Effector memory CD8-positive, alpha-beta T cell (primary cell): ENCODE measurements at places on chromosomes 11 and 22.

GRCh38 chr11:62574363-62575071, 826 bp upstream of the EEF1G start:
- H3K4me3 ChIP-seq, result peak overlapping the region; percentile 95
- peaks cover 45% of the 10 kb centered on the region for H3K4me1 ChIP-seq
- DNase-seq, result no peak
- peaks cover 75% of the 10 kb centered on the region for H3K36me3 ChIP-seq
- H3K27ac ChIP-seq, result peak overlapping the region; percentile 96

DNA sequence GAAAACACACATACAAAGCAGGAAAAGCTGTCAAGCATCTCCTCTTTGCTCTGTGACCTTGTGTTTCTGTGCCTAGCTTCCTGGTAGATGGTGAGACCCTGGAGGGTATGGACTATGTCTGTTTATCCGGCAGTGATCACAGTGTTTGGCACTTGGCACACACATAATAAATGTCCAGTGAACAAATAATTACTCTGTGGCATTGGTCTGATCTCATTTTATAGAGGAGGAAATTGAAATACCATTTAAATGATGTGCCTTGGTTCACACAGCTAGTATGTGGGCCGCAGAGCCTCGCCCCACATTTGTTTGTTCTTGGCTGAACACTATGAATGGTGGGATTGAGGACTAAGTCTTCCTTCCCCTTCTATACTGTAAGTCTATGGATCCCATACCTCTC, 104.7 kb upstream of the SPON1 start:
- no peak for DNase-seq
- H3K27me3 ChIP-seq, result no peaks in the 10 kb centered on the region
- H3K4me3 ChIP-seq, result no peak overlapping the region

DNA sequence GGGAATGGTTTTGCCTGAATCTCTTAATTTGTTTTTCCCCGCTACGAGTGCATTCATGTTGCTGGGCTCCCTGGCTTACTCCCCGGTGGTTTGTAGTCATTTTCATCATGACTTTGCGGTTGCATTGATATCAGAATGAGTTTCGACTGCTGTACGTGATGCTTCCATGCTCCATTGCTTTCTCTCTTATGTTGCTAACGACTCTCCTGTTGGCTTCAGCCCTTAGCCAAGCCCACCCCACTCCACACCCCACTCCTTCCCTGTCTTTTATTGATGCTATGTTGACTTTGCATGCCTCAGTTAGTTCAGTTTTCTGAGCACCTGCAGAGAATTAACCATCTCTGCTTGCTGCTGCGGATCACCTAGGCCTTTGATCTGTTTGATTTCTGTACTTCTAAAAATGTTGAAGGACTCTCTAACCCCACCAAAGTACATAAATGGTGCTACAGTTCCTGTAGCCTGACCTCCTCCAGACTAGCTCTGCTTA, 65.3 kb downstream of the ARFGAP2 start:
- H3K27ac ChIP-seq, result no peak overlapping the region
- no peaks in the 10 kb centered on the region for H3K27me3 ChIP-seq
- no peak overlapping the region for H3K4me3 ChIP-seq
- DNase-seq, result no peak

- H3K27ac ChIP-seq, result no peak overlapping the region
- H3K27me3 ChIP-seq, result peaks cover 34% of the 10 kb centered on the region
- H3K4me1 ChIP-seq, result no peaks in the 10 kb centered on the region
- no peak overlapping the region for H3K4me3 ChIP-seq
- no peak for DNase-seq
- H3K36me3 ChIP-seq, result no peaks in the 10 kb centered on the region
Observed at GRCh38 chr22:22400099-22400498, 108.4 kb downstream of the ZNF280B start.

- H3K27ac ChIP-seq, result no peak overlapping the region
- H3K4me3 ChIP-seq, result no peak overlapping the region
- DNase-seq, result no peak
- H3K27me3 ChIP-seq, result peaks cover 30% of the 10 kb centered on the region
- no peaks in the 10 kb centered on the region for H3K36me3 ChIP-seq
Observed at GRCh38 chr22:37377927-37378326, 49.4 kb downstream of the ELFN2 start.

DNA sequence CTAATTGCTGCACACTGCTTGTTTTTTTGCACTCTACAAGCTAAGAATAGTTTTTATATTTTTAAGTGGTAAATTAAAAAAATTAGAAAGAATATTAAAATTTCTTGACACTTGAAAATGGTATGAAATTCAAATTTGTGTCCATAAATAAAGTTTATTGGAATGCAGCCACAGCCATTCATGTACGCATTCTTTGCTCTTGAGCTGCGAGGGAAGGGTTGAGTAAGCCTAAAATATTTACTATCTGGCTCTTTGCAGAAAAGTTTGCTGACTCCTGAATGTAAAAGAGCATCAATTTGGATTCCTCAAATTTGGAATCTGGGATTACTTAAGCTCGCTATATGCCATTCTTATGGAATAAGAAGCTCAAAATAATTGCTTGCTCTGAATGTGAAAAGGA, 3.4 kb upstream of the ADAMTS8 start:
- peaks cover 15% of the 10 kb centered on the region for H3K4me1 ChIP-seq
- no peak for DNase-seq
- no peak overlapping the region for H3K4me3 ChIP-seq
- H3K27me3 ChIP-seq, result peaks cover 43% of the 10 kb centered on the region
- H3K27ac ChIP-seq, result no peak overlapping the region

DNA sequence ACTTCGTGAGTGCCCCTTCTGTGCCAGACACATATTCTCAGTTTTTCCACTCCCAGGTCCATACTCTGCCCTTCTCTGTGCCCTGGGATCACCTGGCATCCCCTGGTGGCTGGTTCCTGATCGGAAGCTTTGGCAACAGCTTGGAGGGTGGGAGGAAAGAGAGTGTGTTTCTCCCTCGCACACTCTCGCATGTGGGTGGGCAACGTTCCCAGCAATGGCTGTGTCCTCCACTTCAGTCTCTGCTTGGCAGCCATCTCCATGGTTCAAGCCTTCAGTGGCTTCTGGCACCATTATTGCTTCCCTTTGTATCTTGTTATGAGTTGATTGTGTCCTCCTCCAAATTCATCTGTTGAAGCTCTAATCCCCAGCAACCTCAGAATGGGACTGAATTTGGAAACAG, 342.7 kb upstream of the SYN3 start:
- H3K27me3 ChIP-seq, result no peaks in the 10 kb centered on the region
- H3K27ac ChIP-seq, result no peak overlapping the region
- H3K4me3 ChIP-seq, result no peak overlapping the region
- H3K36me3 ChIP-seq, result no peaks in the 10 kb centered on the region
- no peaks in the 10 kb centered on the region for H3K4me1 ChIP-seq

GRCh38 chr11:355581-356458, 13.5 kb upstream of the B4GALNT4 start:
- peak overlapping the region; percentile 52 for H3K27ac ChIP-seq
- peak; percentile 71 for DNase-seq
- H3K4me1 ChIP-seq, result peaks cover 36% of the 10 kb centered on the region
- H3K4me3 ChIP-seq, result peak overlapping the region; percentile 58

DNA sequence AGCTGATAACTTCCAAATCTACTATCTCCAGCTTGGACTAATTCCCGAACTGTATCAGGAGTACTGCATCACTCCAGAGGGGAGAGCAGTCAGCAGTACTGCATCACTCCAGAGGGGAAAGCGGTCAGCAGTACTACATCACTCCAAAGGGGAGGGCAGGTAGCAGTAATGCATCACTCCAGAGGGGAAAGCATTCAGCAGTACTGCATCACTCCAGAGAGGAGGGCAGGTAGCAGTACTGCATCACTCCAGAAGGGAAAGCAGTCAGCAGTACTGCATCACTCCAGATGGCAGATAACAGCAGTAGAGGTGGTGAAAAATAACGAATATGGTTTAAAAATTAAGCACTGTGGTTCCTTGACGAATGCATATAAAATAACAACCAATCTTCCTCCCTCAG, 8.4 kb downstream of the CWC15 start:
- H3K4me1 ChIP-seq, result peaks cover 18% of the 10 kb centered on the region
- H3K36me3 ChIP-seq, result peaks cover 93% of the 10 kb centered on the region
- H3K27me3 ChIP-seq, result no peaks in the 10 kb centered on the region
- no peak for DNase-seq
- H3K4me3 ChIP-seq, result no peak overlapping the region
- H3K27ac ChIP-seq, result no peak overlapping the region

- H3K27me3 ChIP-seq, result peaks cover 93% of the 10 kb centered on the region
- no peaks in the 10 kb centered on the region for H3K36me3 ChIP-seq
- H3K27ac ChIP-seq, result no peak overlapping the region
Observed at GRCh38 chr22:36900225-36900624, 13.2 kb upstream of the CSF2RB start.

GRCh38 chr11:64800303-64801157, 2.5 kb downstream of the MAP4K2 start:
- H3K4me1 ChIP-seq, result peaks cover 15% of the 10 kb centered on the region
- no peak for DNase-seq
- peak overlapping the region; percentile 17 for H3K4me3 ChIP-seq
- H3K27ac ChIP-seq, result peak overlapping the region; percentile 97

DNA sequence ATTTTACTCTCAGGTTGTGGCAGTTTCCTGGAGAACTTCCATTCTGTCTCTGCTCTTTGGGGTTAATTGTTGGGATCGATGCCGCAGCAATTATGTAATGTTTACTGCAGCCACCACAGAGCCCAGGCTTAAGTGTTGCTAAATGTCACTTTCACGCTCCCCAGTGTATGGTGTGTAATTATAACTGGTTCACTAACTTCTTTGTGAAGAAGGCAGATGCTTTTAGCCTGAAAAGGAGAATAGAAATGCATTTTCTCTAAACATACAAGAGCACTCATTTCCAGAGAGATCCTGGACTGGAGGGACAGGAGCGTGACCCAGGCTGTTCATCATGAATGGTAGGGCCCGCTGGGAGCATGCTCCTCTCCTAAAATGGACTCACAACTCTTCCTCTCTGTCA, 132.2 kb upstream of the PLET1 start:
- peaks cover 27% of the 10 kb centered on the region for H3K27me3 ChIP-seq
- no peak for DNase-seq
- H3K36me3 ChIP-seq, result no peaks in the 10 kb centered on the region
- no peaks in the 10 kb centered on the region for H3K4me1 ChIP-seq

GRCh38 chr11:18321578-18321968, 367 bp downstream of the HPS5 start:
- no peaks in the 10 kb centered on the region for H3K27me3 ChIP-seq
- H3K4me1 ChIP-seq, result peaks cover 43% of the 10 kb centered on the region
- H3K4me3 ChIP-seq, result peak overlapping the region; percentile 90
- H3K27ac ChIP-seq, result peak overlapping the region; percentile 100

DNA sequence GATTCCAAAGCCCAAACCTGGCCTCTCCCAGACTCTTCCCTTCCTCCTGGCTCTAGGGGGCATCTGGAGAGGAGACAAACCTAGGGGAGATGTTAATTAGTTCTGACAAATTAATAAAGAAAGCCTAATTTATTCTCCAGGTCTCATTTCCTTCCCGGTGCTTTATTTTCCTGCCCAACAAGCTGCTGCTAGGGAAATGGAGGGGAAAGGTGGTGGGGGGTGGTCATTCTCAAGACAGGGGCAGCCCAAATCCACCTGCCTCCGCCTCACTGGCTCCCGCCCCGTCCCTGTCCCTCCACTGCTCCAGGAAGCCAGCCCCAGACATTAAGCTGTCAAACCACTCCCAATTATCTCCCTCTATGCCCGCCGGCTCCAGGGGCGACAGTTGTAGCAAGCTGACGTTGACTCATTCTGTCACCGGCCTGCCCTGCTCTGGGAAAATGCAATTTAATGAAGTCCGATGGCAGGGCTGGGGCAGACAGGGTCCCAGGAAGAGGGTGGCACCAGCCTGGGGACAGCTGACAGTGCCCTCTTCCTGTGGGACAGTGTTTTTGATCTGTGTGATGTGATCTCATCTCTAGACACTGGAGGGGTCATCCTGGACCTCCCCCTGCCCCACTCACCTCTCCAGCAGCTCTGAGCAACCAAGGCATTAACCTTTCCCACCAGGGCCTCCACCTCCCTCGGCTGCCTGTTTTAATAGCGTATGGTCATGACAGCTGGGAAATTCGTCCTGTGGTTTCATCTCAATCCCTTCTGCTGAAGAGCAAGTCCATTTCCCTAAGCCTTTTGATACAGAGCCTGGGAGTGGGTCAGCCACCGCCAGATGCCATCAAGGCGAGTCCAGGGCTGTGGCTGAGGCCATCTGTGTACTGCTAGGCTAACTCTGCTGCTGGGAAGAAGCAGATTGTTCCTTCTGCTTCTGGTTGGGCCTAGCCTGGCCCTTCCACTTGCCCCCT, 27.1 kb downstream of the NECTIN1 start:
- no peak overlapping the region for H3K4me3 ChIP-seq
- H3K27me3 ChIP-seq, result peaks cover 13% of the 10 kb centered on the region
- H3K36me3 ChIP-seq, result peaks cover 3% of the 10 kb centered on the region
- peak overlapping the region; percentile 29 for H3K27ac ChIP-seq
- peaks cover 5% of the 10 kb centered on the region for H3K4me1 ChIP-seq
- DNase-seq, result no peak

DNA sequence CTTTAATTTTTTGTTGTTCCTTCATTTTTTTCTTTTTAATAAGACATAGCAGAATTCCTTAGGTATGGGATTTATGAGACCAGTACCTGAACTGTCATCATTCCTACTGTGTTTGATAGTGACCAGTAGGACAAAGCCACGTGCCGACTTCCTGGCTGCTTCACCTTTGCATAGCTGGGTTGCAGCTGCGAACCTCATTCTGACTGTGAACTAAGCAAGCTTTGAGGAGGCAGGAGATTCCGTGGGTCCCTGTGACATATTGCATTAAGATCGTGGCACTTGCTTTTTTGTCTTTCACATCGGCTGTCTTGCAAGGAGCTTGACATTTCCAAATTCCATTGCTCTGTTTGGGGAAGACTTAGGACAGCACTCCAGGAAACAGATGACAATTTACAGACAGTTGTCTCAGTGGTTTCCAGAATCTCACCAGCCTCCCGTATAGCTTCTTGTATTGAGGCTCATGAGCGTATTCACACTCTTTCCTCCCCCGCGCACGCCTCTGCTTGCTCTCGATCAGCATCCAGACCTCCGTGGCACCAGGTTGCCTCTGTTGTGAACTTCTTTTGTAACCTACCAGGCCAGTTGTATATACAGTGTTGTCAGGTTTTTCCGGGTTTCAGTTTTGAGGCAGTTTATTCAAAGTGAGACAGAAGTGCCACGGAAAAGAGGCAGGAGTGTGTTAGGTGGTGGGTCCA, 101.7 kb downstream of the CWC15 start:
- H3K36me3 ChIP-seq, result no peaks in the 10 kb centered on the region
- no peak overlapping the region for H3K27ac ChIP-seq
- DNase-seq, result no peak
- H3K27me3 ChIP-seq, result peaks cover 39% of the 10 kb centered on the region
- H3K4me1 ChIP-seq, result peaks cover 4% of the 10 kb centered on the region

DNA sequence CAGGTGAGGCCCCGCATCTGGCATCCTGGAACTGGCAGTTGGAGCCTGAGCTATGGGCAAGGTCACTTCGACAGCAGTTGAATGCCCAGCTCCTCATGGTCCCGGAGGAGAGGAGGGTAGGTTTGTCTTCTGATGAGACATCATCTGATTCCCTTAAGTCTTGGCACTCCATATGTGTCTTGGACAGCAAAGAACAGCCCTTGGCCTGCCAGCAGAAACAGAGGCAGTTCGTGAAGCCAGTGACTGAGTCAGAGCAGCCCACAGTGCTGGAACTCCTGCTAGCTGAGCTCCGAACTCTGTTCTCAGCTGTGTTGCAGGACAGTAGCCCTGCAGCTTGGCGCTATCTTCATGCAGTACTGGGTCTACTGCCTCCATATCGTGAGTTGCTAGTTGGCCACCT, 1.0 kb downstream of the DNHD1 start:
- H3K4me1 ChIP-seq, result peaks cover 6% of the 10 kb centered on the region
- no peak overlapping the region for H3K4me3 ChIP-seq
- no peaks in the 10 kb centered on the region for H3K27me3 ChIP-seq
